MV-4-11 (cell line): ENCODE measurements at places on chromosomes 1 and 21.

GRCh38 chr1:155050560-155051341 lies at the start of gene ADAM15:
TSS of gene ADAM15 (plus strand) at chr1:155051316. CDS start at chr1:155051387, 71 bp downstream.
- DNase-seq = peak; percentile 71

DNA sequence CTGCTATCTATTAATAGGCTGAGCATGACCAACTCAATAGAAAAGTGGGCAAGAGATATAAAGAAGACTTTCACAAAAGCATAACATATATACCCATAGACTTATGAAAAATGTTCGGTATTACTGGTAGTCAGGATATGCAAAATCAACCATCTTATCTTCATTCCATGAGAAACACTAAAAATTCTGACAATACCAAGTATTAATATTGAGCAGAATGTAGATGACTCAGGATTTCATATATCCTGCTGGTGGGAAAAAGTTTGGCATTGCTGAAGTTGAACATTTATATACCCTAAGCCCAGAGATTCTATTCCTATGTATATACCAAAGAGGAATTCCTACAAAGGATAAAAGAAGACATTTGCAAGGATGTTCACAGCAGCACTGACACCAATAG lies 138.3 kb downstream of the CLEC20A start:
- no peak for DNase-seq

GRCh38 chr1:234612352-234613127 lies 2.6 kb upstream of the IRF2BP2 start:
- DNase-seq = peak; percentile 100

DNA sequence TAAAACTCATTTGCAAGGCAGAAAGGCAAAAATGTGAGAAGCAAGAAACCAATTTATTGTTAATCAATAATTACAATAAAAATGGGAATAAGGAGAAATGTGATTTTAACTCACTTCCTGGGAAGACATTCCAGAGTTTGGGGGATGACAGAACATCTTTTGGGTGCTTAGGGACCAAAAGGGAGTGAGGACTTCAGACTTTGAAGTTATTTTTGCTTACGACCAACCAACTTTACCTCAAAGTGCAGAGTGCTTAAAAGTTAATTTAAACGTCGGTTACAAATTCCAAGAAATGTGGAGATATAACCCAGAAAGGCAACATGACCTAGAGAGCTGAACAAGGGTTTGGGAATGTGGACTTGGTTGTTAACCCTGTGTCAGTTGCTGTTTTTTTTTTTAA lies 234.5 kb upstream of the C1orf105 start:
- no peak for DNase-seq

- DNase-seq = peak; percentile 30
These were observed 57.3 kb downstream of the SDCCAG8 start for GRCh38 chr1:243312952-243313634.

DNA sequence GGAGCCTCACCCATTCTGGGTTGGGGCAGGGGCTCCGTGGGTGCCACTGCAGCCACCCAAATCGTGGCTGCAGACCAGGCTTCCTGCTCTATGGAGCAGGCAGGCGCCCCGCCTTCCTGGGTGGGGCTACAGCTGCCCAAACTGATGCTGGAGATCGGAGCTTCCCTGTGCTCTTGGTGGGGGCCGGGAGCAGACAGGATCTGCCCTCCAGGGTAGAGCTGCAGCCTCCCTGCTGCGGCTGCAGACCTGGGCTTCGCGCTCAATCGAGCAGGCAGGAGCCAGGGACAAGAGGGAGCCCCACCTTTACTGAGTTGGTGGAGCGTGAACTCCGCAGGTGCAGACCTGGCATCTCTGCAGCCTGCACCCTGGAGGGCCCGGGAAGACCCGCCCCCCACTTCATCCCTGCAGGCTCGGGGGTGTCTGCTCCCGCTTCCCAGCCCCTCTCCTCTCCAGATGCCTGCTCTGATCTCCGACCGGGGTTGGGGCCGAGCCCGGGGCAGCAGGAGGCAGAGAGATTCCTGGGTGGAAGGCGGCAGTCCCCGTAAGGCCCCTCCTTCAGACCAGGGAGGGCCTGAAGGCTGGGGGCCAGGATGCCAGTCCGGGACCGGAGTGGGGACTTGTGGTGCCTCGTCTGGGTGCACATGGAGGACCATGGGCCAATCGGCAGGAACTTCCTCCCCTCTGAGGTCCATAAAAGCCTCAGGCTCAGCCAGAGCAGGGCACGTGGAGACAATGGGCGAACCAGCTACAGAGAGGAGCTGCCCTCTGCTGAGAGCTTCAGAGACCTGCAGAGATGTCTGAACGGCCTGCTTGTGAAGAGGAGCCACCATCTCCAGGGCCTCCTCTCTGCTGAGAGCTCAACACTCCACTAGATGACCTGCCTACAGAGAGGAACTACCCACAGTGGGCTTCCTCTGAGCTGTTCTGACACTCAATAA lies 359.3 kb downstream of the SMYD3 start:
- DNase-seq = no peak

DNA sequence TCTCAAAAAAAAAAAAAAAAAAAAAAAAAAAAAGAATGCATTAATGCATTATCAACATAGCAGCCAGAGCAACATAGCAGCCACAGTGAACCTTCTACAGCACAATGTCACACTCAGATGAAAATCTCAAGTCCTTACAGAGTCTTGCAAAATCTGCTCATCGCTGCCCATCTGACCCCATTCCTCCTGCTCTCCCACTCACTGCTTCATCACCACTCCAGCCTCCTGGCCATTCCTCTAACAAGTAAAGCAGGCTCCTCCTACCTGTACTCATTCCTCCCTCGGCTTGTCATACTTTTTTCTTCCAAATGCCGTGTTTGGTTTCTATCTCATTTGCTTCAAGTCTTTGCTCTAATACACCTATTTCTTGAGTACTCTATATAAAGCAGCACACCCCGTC lies 29.5 kb downstream of the BRINP2 start:
- no peak for DNase-seq

DNA sequence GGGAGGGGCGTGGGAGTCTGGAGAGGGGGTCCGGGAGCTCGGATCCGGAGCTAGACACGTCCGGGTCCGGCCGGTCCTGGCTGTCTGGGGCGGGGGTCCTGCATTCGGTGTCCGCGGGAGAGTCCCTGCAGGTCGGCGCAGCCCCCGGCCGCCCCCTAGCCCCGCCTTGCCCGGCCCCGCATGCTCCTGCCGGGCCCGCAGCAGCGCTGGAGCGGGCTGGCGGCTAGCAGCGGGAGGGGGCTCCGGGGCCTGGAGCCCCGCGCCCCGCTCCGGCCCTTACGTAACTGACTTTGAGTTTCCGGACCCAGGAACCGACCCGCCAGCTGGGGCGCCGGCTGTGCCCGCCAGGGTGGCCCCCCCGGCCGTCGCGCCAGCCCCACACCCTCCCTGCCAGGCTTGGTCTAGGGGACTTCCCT lies 26.9 kb upstream of the EPB41 start:
- no peak for DNase-seq

DNA sequence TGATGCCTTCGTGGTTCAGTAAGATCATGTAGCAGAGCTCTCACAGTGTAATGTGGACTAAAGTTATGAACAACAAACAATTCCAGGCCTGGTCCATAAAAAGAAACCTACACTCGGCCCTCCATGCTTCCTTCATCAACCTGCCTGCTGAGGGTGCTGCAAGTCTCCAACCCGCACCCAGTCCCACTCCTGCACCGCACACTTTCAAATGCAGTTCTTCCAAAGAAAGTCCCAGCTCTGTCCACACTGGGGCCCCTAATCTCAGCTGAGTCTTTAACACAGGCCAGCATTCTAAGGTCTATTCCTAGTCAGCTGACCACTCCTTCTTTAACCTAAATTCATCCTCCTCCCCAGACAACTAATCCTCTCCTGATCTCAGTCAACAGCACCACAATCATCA lies 71.5 kb upstream of the NR5A2 start:
- no peak for DNase-seq

- peak; percentile 87 for DNase-seq
These were observed at the start of gene DNTTIP2 for GRCh38 chr1:93878889-93879586. TSS of gene DNTTIP2 (minus strand) at chr1:93879206. CDS start at chr1:93879148, 58 bp downstream.

- peak; percentile 81 for DNase-seq
These were observed 31.8 kb upstream of the ADAMTS1 start for GRCh38 chr21:26877018-26877417.
